ENCODE measurements at places on chromosomes 6 and 20. TPM values are rescaled to one million over a fixed set of nuclear protein-coding genes. Genes with fewer than 3 reads are reported as not detected.

GRCh38 chr6:134307870-134308269 is 10.0 kb downstream of the SGK1 start:
- DNase-seq: no peak

The PBOV1 gene
- total RNA-seq: not detected

GRCh38 chr6:158467923-158468322 is 92.0 kb upstream of the TMEM181 start:
- DNase-seq: no peak

The RBPJL gene
- not detected for total RNA-seq

The IRF4 gene
- total RNA-seq: 3.5 TPM

The TBC1D32 gene
- total RNA-seq: 11.4 TPM

DNA sequence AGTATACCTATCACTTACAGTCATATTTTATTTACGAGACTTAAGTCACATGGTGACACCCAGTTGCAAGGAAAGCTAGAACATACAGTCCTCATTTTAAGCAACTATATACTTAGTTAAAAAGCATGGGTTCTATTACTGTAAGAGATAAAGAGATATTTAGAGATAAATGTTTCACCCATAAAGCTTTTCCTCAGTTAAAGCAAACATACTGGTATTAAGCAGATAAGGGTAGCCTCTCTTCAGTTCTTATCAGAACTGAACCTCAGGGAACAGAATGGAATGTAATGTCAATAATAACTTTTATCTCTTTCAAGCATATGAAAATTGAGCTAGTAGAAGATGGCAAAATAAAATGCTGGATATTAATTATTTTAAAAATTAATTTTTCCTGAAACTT is 9.9 kb upstream of the ASCC3 start:
- DNase-seq: no peak

GRCh38 chr6:146598772-146599405 is at the start of gene ADGB:
TSS of gene ADGB (plus strand) at chr6:146598972. CDS start at chr6:146599041, 69 bp downstream.
- DNase-seq: no peak

DNA sequence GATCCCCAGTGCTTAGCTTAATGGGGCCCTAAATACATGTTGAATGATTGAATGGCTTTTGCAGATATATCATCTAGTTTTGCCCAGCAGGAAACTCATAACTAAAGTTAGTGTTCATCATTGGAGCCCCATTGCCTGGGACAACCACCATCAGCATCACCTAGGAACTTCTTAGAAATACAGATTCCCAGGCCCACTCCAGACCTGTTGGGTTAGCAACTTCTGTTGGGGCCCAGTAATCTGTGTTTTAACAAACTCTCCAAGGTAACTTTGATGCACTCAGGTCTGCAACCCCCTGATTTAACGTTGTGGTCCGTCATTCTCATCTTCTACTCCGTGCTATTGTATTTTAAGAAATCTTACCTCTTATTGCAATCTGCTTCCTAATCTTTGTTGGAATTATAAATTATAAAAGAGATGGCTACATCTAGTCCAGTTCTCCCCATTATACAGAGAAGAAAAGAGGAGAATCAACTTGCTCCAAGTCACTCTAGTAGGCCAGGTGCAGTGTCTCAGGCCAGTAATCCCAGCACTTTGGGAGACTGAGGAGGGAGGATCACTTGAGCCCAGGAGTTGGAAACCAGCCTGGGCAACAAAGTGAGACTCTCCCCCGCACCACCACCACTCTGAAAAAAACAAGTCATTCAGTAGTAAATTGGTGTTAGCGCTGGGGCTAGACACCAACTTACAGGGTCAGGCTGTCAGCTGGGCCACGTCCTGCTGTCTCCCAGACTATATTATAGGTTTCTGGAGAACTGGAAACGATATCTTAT is 13.7 kb downstream of the FOXP4 start:
- no peak for DNase-seq

DNA sequence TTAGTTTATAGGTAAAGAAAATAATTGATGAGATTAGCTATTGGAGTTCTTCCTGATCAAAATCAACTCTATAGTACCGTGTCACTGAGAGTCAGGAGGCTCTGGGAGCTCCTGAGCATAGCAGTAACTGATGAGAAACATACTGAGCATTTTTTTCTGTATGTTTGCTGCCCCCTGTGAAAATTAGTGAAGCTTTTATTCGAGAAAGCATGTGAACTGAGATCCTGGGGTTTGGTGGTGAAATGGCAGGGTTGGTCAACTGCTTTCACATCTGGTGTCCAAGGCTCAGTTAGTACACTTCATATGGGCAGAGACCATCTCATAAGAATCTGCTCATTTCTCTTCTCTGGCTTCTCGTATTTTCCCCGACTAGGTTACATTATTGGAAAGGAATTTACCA is 4.1 kb upstream of the ABT1 start:
- DNase-seq: no peak

The ARHGAP40 gene
- total RNA-seq: not detected

DNA sequence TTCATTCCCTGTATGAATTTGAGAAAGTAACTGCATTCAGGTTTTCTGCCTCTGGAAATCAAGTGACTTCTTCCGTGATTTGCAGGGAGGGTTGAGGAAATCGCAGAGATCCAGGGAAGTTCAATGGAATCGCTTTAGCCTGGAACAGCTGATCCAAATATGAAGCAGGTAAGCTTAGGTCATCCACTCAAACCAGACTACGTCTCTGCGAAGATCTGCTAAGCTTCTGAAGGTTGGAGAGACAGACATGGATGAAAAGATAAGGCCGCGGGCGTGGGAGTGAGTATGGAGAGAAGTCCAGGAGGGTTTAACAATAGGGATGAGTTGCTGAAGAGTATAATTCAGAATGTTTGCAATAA is 34.2 kb upstream of the BTN3A2 start:
- DNase-seq: no peak

GRCh38 chr6:78701407-78701806 is 165.9 kb upstream of the IRAK1BP1 start:
- no peak for DNase-seq

The TGM2 gene
- 72.0 TPM for total RNA-seq

DNA sequence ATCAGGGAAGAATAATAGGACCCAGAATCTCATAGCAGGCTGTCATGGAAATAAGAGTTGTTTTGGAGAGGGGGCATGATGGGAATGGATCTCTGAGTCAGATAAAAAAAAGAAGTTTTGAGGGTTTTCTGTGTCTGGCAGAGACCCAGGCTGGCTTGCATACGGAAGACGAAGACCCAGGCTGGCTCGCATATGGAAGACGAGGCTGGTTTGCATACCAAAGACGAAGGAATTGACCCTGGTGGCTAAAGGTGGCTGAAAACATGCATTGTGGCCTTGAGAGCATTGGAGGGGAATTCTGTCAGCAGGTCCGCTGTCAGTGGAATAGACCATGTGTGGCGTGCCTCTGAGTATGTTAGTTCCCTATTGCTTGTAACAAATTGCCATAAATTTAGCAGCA is 335.1 kb downstream of the BTBD3 start:
- no peak for DNase-seq

The CCN6 gene
- not detected for total RNA-seq

DNA sequence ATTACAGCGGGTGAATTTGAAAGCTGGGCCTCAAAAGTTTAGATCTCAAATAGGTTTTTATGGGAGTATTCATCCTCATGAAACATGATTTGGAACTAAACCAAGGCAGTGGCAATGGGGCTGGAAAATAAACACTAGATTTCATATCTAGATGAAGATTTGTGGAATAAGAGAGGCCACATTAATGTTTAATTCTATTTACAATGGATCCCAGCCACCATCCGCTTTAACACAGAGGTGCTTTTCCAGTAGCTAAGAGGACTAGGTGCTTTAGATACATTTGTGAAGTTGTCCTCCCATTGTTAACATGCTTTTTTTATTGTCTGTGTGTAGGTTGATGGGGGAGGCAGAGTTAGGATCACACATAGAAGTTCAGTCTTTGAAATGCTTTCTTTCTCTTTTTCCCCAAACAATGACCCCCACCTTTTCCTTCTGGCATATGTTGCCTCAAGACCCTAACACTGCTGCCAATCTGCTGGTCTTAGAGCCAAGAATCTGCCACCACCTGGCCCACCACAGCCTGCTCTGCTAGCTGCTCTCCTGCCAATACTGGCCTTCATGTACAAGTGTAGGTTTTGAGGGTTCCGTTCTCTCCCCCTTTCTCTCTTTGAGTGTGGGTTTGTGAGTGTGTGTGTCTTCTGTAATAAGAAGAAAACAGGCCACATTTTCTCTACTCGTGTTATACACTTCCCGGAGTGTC is 27.8 kb upstream of the GFRAL start:
- DNase-seq: no peak

GRCh38 chr20:33853507-33853813 is 42.3 kb downstream of the CHMP4B start:
- no peak for DNase-seq

All from omental fat pad (tissue), 4 donors.